ENCODE measurements at places on chromosomes 11 and 22.

DNA sequence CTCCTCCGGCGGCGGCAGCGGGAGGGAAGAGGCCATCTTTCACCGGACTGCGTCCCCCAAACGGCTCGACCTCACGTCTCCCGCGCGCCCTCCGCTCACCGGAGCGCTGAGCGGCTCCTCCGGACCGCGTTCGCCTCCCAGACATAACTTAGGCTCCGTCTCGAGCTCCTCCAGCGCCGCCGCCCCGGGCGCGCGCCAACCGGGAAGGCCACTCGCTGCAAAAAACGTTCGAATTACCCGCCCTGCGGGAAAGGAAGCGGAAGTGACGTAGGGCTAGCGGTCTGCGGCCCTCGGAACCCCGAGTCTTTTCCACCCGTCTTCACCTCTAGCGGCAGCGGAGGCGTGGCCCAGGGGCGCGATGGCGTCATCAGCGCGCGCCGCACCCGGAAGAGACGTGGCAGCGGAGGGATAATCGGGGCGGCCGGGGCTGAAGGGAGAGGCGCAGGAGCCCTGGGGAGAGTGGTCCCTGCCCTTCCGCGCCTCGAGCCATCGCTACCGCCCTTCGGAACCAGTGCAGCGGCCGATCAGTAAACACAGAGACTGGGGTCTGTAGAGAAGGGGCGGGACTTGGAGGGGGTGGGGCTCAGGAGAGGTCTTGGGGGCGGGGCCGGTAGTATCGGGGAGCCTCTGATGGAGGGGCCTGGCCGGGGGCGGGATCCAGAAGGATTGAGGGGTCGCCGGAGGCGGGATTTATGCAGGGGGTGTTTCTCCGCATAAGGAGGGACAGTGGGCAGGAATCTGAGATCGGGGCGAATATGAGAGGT, at the start of the genes CDCA5 and ZFPL1:
Gene CDCA5 (minus strand): TSS at position 207 of the 764 bp plus-strand sequence. CDS start 62 bp downstream, at position 145.
Gene ZFPL1 (plus strand): TSS at position 389 of the 764 bp plus-strand sequence. CDS start 477 bp downstream, outside the sequence.
- peak; percentile 97 for DNase-seq

GRCh38 chr11:77879218-77879617, 58.3 kb downstream of the AAMDC start:
- peak; percentile 51 for DNase-seq

GRCh38 chr11:95514416-95515110, 275.0 kb downstream of the FAM76B start:
- peak; percentile 39 for DNase-seq

DNA sequence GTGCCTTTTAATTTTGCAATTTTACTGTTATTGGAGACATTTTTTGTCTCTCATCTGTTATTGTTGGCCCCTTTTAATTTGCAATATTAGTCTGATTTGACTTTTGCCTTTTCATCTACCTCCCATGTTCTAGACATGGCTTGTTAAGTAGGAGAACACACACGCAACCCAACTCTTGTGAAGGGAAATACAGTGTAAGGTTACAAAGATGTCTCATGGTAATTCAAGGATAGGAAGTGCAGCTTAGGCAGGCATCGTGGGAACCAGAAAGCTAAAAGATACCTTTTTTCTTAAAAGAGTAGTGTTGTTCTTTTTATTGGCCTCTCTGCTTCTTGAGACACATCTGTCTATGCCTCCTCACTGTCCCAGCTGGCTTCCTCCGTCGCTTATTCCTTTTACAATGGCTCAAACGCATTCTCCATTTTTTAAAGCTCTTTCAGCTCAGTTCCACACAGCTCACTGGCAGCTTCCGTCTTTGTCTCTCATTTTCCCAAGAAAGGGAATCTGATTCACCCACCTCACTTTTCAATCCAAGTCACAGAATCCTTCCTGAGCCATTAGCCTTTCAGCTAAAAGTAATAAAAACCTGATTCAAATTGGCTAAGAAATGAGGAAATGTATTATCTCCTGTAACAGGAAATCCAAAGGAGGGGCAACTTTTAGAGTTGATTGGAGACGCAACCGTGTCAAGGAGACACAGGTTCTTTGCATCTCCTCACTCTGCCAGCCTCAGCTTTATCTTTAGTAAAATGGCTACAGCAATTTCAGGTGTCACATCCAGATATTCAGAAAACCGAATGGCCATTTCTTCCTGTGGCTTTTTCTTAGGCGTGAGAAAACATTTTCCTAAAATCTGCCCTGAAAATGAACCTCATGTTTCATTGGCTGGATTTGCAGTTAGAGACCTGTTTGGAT, 57.2 kb downstream of the SIK2 start:
- no peak for DNase-seq

- DNase-seq, result peak; percentile 56
Measured at GRCh38 chr11:16871368-16871767, 132.9 kb downstream of the C11orf58 start.
